ENCODE measurements at places on chromosomes 2 and 18. TPM values are rescaled to one million over a fixed set of nuclear protein-coding genes. Genes with fewer than 3 reads are reported as not detected.

DNA sequence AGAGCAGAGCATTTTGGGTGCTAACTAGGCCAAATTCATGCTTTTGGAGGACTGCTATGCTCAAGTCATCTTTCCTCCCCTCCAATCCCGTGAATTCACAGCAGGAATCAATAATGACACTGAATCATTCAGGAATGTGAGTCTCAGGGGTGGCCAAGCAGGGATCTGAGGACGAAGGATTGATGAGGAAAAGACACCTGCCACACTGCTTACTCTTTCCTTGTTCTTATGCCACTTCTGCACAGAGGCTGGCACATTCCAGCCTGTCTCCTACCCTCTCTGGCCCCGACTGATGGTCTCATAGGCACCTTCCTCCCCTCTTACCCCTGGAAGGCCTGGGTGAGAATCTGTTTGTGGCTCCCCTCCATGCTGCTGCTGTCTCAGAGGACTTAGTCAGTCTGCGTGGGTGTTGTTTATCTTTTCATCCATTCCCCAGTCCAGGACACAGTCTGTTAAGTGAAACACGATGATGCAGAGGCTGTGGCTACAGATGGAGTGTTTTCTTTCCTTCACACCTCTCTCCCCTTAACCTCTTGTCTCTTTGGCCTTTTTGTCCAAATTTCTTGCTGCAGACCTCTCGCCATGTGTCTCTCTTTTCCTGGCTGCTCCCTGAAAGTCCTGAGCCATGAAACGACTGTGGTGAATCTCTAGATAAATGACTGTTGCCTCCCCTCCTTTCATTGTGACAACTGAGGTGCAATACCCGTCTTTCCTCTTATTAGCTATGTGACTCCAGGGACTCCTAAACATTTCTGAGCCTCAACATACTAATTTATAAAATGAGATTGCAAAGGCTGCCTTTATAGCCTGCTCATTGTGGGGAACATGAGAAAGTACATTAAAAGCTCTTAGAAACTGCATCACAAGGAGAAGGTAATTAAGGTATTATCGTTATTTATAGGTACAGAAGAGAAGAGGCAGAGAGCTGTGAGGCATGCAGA, 86.9 kb downstream of the RDH14 start:
- DNase-seq: no peak

GRCh38 chr2:3587432-3587831, 7.5 kb upstream of the COLEC11 start:
- no peak for DNase-seq

REG1B gene
- 1.7 TPM for total RNA-seq

DNA sequence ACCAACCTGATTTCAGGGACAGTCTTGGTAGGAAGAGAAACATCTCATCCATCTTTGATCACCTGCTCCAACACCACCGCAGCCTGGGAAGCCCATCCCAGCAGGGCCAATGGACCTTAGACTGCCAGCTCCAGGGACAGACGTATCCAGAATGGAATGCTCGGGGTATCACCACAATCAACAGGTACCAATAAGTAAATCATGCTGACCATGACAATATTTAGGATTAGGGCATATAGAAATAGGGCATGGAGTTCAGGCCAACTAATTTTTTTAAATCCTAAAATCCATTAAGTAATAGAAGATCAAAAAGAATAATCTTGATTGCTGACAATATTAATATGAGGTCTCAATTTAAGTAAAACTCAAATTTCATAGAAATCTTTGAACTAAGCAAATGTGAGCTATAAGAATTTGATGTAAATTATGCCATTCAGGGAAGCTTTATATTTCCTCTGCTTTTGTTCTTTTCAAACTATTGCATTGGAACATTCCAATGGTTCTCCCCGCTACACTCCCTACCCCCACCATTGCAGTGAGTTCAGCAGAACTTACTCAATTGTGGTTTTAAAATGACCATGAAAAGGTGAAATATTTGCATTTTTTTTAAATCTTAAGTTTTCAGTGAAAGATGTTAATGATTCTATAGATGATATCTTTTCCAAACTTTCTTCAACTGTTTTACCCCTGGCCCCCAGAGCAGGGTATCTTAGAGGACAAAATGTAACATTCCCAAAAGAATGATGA, 138.6 kb downstream of the DNER start:
- no peak for DNase-seq

- peak; percentile 76 for DNase-seq
Measured at GRCh38 chr2:12507295-12507694, 209.4 kb upstream of the TRIB2 start.

DNA sequence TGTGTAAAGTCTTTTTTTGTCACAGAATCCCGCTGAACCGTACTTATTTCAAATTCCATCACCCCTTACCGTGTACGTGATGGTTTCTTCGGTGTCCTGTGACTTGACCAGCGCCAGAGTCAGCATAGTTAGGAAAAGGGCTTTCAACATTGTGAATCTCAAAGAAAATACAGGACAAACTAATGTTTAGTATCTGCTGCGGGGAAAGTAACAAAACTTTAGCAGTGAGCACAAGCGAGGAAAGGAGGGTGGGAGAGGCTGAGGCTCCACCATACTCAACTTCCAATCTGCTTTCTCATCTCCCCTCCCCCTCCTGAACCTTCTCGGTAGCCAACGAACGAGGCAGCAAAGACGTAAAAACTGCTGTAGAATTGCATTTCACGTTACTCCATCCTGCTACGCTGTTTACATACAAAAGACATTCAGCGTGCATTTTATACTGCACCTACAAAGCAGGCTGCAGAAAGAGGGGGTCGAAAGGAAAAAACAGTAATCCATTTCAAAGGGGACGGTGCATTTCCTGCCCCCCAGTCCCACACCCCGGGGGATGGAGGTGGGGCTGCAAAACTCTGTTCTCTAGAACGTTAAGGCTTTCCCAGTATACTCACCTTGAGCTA, 1.2 kb downstream of the EFEMP1 start:
- DNase-seq: no peak

- no peak for DNase-seq
Measured at GRCh38 chr2:42464631-42465030, 29.2 kb downstream of the KCNG3 start.

- no peak for DNase-seq
Measured at GRCh38 chr2:195508139-195508455, 148.9 kb upstream of the SLC39A10 start.

- DNase-seq: no peak
Measured at GRCh38 chr2:3236300-3237045, 141.1 kb downstream of the EIPR1 start.
